Adipose tissue (tissue), 3 donors: ENCODE measurements at places on chromosomes 4 and X. TPM values are rescaled to one million over a fixed set of nuclear protein-coding genes. Genes with fewer than 3 reads are reported as not detected.

The SPANXN3 gene
- polyA plus RNA-seq = not detected

The NDUFA1 gene
- 157 TPM for polyA plus RNA-seq

The AKAP17A gene
- 28.6 TPM for polyA plus RNA-seq

The FAM9C gene
- polyA plus RNA-seq = not detected

The GYPA gene
- polyA plus RNA-seq = not detected

The ASMT gene
- polyA plus RNA-seq = 0.09 TPM

The PABPC4L gene
- 0.45 TPM for polyA plus RNA-seq

The GABRE gene
- polyA plus RNA-seq = 134 TPM

The STBD1 gene
- polyA plus RNA-seq = 64.7 TPM

The CITED1 gene
- polyA plus RNA-seq = 1.4 TPM

The TCEAL6 gene
- 0.10 TPM for polyA plus RNA-seq

The CT45A5 gene
- polyA plus RNA-seq = not detected

The UGT2B28 gene
- polyA plus RNA-seq = not detected

The CCKAR gene
- 1.0 TPM for polyA plus RNA-seq

The ADGRG2 gene
- 1.4 TPM for polyA plus RNA-seq
